Jurkat, Clone E6-1 (cell line): ENCODE measurements at places on chromosomes 4 and X.

- no peak for DNase-seq
These were observed 369.3 kb downstream of the DMD start for GRCh38 chrX:32842053-32842452.

DNA sequence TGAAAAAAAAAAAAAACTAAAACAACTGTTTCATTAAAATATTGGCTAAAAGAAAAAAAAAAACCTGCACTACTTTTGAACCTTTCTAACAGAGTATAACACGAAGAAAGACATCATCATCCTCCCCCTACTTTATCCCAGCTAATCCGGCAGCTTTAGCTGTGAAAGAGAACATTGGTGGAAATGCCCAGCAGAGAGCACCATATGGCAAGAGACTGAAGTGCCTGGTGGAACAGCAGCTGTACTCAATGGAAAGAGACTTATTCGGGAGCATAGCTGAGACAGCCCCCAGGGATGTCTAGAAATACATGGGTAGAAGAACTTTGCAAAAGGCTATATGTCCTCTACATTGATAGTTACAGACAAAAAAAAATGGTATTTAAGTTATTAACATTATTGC, 30.3 kb downstream of the STPG2 start:
- no peak for DNase-seq

GRCh38 chrX:106168107-106168506, at the start of gene PWWP3B:
PWWP3B (plus strand) TSS chrX:106168305; CDS start chrX:106205433, 37,128 bp downstream.
- no peak for DNase-seq

DNA sequence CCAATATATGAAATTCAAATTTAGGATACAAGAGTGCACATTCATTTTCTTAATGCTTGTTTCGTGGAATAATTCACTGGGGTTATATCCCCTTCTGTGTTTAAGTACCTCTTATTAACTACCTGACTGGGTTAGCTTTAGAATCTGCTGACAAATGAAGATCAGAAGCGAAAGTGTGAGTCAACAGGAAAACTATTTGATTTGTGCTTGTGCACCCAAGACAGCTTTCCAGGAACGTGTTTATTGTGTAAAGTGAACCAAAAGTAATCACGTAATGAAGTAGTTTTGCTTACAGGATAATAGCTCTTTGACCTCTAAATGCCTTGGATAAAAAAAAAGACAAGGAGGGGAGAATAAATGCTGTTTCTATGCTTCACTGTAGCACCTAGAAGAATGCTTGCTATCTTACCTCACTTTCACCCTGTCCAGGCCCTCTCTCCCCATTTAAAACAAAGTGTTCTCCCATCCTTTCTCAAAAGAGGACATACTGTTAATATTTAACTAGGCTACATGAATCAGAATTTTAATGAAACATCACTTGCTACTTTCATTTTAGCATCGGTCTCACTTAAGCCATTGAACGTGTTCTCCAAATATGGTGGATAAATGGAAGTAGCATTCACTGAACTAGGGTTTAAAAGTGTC, 141.9 kb downstream of the THOC2 start:
- DNase-seq, result no peak

- DNase-seq, result no peak
These were observed 64.5 kb downstream of the TENM3 start for GRCh38 chr4:182307746-182308145.

- DNase-seq, result no peak
These were observed 217.5 kb downstream of the RAB28 start for GRCh38 chr4:13266687-13267086.

DNA sequence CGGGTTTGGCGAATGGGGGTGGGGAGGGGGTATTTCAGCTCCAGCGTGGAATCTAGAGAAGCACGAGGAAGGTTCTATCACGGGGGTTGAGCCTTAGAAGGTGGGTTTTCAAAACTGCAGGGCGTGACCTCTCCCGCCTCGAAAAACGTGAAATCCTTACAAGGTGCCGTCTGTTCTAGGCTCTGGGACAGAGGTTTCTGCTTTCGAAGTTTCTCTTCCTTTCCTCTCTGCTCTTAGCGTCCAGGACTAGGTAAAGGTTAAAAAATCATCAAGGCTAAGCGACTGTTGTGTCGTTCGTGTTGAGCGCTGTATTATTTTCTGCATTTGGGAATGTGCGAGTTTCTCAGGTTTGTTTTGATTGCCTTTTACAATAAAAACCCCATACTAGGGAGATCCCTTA, 1.1 kb downstream of the FHL1 start:
- DNase-seq, result no peak

DNA sequence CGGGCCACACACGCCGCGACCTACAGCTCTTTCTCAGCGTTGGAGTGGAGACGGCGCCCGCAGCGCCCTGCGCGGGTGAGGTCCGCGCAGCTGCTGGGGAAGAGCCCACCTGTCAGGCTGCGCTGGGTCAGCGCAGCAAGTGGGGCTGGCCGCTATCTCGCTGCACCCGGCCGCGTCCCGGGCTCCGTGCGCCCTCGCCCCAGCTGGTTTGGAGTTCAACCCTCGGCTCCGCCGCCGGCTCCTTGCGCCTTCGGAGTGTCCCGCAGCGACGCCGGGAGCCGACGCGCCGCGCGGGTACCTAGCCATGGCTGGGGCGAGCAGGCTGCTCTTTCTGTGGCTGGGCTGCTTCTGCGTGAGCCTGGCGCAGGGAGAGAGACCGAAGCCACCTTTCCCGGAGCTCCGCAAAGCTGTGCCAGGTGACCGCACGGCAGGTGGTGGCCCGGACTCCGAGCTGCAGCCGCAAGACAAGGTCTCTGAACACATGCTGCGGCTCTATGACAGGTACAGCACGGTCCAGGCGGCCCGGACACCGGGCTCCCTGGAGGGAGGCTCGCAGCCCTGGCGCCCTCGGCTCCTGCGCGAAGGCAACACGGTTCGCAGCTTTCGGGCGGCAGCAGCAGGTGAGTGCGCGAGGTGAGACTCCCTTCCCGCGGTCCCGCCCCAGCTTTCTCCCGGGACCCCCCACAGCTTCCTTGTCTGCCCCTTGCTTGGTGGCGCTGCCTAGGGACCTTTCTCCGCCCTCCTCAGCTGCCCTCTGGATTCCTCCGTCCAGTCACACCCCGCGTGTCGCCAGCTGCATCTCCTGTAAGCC, 678 bp downstream of the BMP3 start:
- no peak for DNase-seq

DNA sequence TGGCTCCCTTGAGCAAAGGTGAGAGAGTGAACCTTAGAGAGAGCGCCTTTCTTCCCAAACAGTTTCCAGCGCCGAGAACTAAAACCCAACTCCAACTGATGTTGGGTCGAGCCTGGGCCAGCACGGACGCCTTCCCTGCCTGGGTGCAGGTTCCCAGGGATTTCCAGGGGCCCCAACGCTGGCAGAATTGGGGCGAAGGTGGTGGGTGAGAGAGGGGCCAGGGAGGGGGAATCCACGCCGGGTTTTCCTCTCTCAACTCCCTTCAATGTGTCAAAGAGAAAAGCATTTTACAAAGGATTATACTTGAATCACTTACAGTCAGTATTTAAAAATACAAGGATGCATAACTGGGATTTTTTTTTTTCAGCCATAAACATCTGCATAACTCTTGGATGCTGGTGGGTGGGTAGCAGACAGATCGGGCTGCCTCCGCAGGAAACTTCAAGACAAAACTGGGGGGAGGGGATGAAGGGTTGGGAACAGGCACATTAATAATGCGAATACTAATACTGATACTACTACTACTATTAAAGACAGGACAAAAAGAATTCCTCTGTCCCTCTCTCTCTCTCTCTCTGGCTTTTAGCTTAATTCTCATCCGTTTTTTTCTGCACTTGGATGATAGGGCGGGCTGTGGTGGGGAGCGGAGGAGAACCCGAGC, 1.3 kb upstream of the ARX start:
- DNase-seq, result no peak

- no peak for DNase-seq
These were observed 220.5 kb downstream of the IDS start for GRCh38 chrX:149284616-149285015.

DNA sequence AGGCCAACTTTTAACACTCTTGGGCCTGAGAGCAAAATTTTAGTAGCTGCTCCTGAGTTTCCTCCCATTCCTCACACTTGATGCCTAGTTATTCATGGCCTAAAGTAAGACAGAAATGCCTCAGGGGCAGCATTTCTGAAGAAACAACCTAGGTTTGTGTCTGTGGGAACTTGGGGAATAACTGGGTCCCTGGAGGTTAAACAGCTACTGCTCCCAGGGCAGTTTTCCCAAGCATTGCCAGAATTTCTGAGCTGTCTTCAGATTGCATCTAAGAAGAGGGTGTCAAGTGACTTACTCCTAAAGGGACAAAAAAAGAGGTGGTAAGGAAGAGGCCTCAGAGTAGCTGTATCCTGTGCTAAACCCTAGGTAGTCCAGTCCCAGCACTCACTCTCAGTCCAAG, 130.8 kb upstream of the ACSL4 start:
- DNase-seq, result no peak

- no peak for DNase-seq
These were observed 972.3 kb downstream of the PCDH7 start for GRCh38 chr4:31692399-31692940.

DNA sequence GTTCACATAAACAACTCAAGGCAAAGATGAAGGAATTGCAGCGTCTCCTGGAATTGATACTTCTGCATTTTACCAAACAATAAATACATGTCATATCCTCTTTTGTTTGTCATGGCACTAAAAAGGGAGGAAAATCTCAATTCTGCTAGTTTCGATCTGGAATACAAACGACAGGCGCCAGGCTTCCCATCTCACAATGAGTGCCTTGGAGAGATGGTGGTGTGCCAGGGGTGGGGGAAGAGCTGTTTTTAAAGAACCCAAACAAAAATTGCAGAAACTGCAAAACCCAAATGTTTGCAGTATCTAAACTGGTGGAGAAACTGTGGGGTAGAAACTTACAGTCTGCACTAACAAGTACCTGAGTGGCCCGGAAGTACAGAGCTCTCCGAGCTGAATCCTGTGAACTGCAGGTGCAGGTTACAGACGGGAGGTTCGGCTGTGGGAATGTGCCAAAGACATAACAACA, 53.0 kb upstream of the KLF3 start:
- no peak for DNase-seq

GRCh38 chr4:89257376-89257775, 50.2 kb downstream of the GPRIN3 start:
- DNase-seq, result no peak

GRCh38 chr4:72496119-72496518, 72.9 kb downstream of the ADAMTS3 start:
- DNase-seq, result no peak

GRCh38 chrX:27466051-27466450, 2.9 kb upstream of the PPP4R3C start:
- no peak for DNase-seq

DNA sequence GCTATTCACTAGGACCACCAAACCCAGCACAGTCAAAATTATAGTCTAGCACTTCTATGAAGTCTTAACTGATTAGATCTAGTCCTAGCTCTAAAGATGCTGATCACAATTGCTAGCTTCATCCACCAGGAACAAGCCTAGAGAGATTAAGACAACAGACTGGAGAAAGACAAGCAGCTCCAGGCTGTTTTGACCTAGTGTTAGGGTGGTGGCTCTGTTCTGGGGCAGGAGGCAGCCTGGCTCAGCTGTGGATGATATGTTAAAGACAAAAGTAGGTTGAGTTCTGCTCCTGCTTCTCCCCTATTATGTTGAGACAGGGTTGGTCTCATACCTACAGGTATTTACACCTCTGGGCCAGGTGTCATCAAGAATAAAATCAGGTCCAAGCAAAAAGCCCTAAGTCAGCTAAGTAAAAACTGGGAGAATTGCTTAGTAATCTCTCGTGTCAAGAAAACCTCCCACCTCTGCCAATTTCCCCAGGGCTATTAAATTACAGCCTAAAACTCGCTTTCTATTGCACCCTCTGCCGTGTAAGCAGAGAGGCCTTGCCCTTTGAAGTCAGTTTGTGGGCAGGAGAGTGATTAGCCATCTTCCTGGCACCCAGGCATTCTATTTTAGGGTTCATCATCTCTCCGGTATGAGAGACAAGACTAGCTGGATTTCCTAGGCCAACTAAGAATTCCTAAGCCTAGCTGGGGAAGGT, 39.9 kb downstream of the RAB40AL start:
- no peak for DNase-seq

GRCh38 chrX:49106930-49107329, 16.6 kb downstream of the GPKOW start:
- DNase-seq, result no peak

- no peak for DNase-seq
These were observed 43.5 kb downstream of the MAMLD1 start for GRCh38 chrX:150406596-150406995.

DNA sequence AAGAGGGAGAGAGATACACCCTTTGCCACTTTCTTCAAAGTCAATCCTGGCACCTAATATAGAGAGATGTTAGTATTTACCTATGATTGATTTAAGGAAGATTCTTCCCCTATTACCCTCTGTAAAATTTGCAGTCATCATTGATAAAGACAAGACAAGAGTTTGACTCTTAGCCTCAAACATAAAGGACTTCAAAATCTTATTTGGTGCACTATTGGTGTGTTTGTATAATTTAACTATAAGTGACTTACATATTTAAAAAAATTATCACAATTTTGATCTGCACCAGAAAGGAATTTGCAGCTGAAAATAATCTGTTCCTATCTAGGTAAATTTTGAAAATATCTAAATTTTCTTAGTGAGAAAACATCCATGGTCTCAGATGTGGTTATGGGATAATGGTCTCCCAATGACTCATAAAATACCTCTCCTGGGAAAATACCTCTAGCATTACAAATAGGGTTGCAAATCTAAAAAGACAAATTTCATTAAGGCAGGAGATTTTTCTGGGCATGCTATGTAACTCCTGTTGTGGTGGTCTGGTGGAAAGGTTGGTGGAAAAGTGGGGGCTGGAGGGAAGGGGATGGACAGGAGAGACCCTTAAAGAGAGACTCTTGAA, 173.6 kb upstream of the MED14 start:
- no peak for DNase-seq

GRCh38 chr4:54005475-54005874, 58.9 kb downstream of the CHIC2 start:
- no peak for DNase-seq

- DNase-seq, result no peak
These were observed 34.4 kb downstream of the MGARP start for GRCh38 chr4:139245590-139245989.

GRCh38 chrX:65838674-65839073, 171.2 kb downstream of the MSN start:
- DNase-seq, result no peak

DNA sequence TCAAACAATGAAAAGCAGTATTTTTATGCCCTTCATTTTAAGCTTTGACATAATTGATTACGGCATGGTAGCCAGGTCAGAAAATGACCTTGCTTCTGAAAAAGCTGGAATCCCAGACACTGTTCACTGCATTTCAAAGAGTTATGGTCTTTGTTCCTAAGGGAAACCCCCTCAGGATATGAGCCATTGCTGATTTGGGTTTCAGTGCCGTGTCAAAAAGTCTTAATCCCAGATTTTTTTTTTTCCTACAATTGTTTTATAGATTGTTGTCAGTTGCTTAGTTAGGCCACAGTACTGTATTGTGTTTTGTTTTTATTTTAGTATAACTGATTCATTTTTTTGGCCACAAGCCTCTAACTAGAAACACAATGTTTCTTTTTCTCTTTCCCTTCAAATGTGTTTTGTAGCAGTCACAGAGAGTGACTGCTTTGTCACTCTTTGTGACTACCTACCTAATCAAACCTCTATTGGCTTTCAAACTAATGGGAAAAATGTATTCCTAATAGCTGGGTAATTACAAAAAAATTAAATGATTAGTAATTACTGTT, 10.3 kb downstream of the WDR44 start:
- DNase-seq, result no peak
